T follicular helper cell (primary cell): ENCODE measurements at places on chromosomes 11 and 22.

- peak; percentile 28 for DNase-seq
Observed at GRCh38 chr11:18727479-18728236, 1.7 kb upstream of the IGSF22 start.

DNA sequence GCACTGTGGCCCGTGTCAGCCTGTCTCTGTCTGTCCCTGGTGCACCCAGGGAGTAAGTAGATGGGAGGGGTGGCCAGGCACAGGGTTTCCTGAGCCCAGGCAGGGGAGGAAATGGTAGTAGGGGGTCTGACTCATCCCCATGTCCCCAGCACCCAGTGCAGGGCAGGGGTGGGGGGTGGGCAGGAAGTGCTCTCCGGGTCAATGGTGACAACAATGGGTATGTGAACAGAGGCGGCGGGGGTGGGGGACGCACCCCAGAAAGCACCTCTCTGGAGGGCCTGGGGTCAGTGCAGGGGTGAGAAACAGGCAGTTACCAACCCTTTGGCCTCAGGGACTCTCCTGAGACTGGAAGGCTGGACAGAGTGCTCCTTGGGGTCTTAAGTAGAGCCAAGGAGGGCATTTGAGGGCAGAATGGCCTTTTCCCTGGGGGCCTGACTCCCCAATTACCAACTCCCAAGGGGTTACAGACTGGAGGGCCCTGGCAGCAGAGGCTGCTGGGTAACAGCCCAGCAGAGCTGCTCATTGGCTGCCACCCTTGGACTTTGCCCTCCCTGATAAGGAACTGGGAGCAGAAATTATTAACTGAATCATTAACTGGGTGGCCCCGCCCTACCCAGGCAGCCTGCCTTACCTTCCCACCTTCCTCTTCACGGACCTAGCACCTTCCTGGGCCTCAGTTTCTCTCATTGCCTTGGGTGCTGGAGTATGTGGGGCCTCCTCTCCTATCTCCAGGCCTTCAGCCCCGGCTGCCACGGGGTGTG, 4.2 kb downstream of the MYRF start:
- DNase-seq, result no peak

- DNase-seq, result no peak
Observed at GRCh38 chr11:2103668-2104523, 35.3 kb downstream of the IGF2 start.

DNA sequence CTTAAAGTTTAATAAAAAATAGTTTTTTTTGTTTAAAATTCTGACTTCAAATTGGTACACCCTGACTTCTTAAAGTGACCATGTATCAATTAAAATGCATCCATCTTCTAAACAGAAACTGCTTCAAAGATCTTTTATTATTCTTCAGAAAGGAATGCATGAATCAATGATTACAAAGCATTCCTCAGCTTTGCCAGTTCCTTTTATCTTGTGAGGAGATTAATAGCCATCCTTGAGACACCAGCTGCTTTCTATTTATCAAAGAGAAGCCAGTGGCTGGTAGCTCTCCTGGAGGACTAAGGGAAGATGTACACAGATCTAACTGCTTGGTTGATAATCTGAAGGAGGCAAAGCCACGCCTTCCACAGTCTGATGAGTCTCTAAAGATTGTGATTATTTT, 2222.5 kb downstream of the LRRC4C start:
- no peak for DNase-seq

DNA sequence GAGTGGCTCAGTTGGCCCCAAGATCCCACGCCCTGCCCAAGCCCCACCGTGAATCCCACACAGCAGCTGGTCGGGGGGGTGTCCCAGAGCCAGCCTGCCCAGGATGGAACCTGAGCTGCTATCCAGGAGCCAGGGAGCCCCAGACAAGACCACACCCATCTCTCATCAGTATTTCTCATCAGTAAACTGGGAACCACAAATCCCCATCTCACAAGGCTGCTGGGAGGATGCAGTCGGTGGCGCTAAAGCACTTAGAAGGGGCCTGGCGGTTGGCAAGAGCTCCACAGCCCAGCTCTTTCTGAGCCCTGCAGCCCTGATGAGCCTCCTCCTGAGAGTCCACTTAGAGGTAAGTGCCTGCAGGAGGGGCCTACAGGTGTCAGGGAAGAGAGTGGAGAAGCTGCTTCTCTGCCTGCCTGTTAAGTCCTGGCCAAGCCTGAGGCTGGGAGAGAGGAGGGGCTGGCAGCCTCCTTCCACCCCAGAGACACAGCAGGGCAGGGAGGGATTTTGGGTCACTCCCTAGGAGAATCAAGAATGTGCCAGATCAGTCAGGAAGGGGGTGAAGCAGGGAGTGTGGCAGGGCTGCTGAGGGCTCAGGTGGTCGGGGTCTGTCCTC, 6.1 kb downstream of the FADS3 start:
- DNase-seq, result no peak

DNA sequence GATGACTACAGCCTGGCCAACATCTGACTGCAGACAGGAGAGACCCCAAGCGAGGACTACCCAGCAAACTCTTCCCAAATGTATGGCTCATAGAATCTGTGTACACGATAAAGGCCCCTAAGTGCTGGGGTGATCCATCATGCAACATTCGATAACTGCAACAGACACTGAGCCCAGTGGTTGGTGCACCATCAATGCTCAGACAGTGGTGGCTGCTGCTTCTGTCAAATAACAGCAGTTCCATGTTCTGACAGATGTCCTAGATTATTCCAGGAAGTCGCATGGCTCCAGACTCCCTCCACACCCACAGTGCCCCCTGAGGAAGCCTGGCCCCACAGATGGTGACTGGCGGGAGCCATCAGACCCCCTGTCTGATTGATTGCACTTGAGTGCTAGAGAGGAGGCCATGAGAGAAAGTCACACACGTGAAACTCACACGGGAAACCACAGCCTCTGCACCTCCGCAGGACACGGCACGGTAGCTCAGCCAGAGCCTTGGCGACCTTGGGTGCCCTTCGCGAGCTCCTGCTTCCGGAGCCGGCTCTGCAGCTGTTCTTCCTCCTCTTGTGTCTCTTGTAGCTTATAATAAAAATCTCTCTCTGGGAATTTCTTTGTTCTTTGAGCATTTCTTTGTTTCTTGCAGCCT, 1155.9 kb downstream of the TBC1D22A start:
- no peak for DNase-seq

GRCh38 chr11:46009647-46010046, 87.2 kb downstream of the LARGE2 start:
- DNase-seq, result no peak

GRCh38 chr11:19560156-19560555, 152.5 kb upstream of the NAV2 start:
- DNase-seq, result no peak

- no peak for DNase-seq
Observed at GRCh38 chr11:117733316-117733715, 63.7 kb downstream of the DSCAML1 start.

DNA sequence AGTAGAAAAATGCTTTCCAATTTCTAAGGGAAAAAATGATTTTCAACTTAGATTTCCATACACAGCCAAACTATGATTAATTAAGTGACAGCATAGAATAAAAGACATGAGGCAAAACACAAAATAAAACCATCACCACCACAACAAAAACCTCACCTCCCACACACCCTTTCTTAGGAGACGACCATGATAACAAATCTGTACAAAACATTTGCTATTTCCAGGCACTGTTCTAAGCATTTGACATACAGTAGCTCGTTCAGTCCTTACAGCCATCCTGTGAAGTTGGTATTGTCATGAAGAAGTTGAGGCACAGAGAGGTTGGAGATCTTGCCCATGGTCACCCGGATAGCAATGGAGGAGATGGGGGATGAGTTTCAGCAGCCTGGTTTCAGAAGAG, 8.7 kb downstream of the SPI1 start:
- no peak for DNase-seq

GRCh38 chr11:129374993-129375750, 476 bp upstream of the BARX2 start:
- DNase-seq, result no peak

GRCh38 chr11:65183201-65183891, 1.6 kb downstream of the CAPN1 start:
- DNase-seq, result no peak

DNA sequence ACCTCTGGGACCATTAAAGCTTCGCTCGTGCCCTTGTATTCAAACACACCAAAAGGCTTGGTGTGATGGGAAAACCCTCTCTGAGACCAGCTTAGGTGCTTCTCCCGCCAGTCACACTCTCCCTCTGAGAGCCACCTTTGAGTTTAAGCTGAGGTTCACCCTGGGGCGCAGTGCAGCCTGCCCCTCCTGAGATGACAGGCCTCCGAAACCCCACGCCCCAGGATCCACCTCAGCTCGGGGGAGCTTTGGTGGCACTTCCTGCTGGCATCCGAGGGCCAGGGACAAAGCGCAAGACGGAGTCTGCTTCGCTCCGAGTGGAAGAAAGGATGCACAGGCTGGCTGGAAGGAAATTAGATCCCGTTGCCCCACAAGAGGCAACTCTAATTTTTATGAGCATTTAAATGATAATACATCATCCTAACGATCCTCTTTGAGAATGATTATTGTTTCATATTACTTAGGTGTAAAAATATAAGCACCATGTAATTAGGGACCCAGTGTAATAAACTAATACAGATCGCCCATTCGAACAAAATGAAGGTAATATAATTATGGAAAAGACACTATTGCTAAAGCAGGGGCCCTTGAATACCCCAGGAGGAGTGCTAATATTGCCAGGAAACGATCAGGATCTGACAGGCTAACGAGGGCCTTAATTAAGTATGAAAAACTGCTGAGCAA, 134.7 kb downstream of the CEP164 start:
- no peak for DNase-seq

DNA sequence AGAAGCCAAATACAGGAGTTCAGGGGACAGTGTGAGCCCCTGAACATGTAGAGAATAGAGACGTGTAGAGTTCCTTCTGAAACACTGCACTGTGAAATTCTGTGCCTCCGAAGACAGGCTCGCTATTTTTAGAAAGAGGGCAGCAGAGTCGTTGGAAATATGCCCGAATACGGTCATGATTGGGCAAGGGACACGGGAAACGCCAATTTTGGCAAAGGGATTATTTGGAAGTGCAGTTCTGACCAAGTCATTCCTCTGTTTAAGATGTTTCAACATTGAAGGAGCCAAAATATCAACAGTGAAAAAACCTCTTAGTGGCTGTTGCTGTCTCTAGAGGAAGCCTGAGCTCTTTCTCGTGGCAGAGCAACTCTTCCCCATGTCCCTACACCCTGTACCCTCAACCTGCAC, 9.5 kb upstream of the CBX6 start:
- DNase-seq, result no peak

- no peak for DNase-seq
Observed at GRCh38 chr11:24805671-24806070, 308.8 kb downstream of the LUZP2 start.

- DNase-seq, result no peak
Observed at GRCh38 chr11:93143800-93144199, 54.0 kb downstream of the SLC36A4 start.

GRCh38 chr11:70116386-70117065, 38.4 kb downstream of the ANO1 start:
- DNase-seq, result no peak

GRCh38 chr11:67057205-67057672, 592 bp downstream of the RHOD start:
- no peak for DNase-seq

GRCh38 chr22:44406341-44407170, 91.5 kb downstream of the RTL6 start:
- DNase-seq, result no peak

DNA sequence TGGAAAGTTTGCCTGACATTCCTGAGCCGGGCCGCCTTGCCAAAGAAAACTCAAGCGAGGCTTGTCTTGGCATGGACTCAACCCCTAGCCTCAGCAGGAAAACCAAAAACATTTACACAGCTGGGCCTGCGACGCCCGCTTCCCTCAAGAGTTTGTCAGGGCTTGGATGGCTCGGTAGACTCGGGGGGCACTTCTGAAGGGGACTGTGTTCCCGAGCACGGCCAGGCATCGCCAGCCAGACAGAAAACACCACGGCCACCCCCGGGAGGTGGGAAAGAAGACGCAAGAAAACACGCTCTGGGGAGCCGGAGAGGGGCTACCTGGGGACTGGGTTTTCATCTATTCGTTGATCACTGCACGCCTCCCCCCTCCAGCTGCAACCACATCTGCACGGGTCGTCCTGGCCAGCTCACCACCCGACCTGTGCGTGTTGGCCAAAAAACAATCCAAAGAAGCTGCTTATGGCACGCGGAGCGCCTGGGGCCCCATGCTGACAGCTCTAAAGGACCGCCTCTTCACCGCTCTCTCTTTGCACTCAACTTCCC, 380.7 kb downstream of the MN1 start:
- DNase-seq, result no peak

DNA sequence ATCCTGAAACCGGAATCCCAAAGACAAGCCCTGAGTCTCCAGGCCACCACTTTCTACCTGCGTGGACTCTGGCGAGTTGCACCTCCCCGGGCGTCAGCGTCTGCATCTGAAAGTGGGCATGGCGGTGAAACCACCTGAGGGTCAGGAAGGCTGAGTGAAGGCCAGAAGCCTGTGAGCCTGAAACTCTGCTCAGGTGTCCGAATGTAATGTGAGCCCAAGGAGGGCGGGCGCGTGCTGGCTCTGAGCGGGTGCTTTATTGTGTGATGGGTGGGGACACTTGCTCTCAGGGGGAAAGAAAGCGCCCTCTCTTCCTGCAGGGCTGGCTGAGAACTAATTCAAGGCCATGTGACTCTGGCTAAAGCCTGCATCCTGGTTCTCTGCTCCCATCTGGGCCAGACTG, 135.6 kb downstream of the ST3GAL4 start:
- no peak for DNase-seq

- no peak for DNase-seq
Observed at GRCh38 chr22:17243524-17243923, 24.3 kb upstream of the ADA2 start.

- DNase-seq, result no peak
Observed at GRCh38 chr11:26333906-26334305, 2.0 kb downstream of the ANO3 start.

- no peak for DNase-seq
Observed at GRCh38 chr11:18132341-18132740, at the start of gene MRGPRX3. MRGPRX3 (plus strand) TSS chr11:18132571; CDS start chr11:18137203, 4,632 bp downstream.

GRCh38 chr11:83070731-83071566, 748 bp downstream of the RAB30 start:
- DNase-seq, result no peak

DNA sequence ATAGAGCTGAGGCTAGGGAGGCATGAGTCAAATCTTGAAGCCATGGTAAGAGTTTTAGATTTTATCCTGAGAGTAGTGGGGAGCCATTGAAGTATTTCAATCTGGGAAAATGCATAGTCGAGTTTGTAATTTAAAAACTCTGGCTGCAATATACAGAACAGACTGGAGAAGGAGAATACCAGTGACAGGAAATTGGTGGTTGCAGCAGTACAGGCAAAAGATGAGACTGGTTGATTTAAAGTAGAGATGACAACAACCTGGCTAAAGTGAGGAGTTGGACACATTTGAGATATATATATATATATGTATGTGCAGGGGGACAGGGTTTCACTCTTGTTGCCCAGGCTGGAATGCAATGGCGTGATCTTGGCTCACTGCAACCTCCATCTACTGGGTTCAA, 6.2 kb downstream of the HORMAD2 start:
- no peak for DNase-seq

- no peak for DNase-seq
Observed at GRCh38 chr11:45739866-45740265, 65.1 kb upstream of the SLC35C1 start.

DNA sequence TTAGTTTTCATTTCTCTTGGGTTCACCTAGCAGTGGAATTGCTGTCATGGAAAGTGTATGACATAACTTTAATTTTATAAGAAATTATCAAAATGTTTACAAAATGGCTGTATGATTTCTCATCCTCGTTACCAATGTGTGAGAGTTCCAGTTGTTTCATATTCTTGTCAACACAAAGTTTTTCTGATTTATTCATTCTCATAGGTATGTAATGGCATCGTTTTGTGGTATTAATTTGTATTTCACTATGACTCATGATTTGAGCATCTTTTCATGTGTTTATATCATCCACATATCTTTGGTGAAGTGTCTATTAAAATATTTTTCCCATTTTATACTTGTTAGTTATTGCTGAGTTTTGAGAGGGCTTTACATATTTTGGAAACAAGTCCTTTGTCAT, 5.5 kb downstream of the FAM111B start:
- no peak for DNase-seq
